ENCODE measurements at places on chromosomes 6 and 20.

DNA sequence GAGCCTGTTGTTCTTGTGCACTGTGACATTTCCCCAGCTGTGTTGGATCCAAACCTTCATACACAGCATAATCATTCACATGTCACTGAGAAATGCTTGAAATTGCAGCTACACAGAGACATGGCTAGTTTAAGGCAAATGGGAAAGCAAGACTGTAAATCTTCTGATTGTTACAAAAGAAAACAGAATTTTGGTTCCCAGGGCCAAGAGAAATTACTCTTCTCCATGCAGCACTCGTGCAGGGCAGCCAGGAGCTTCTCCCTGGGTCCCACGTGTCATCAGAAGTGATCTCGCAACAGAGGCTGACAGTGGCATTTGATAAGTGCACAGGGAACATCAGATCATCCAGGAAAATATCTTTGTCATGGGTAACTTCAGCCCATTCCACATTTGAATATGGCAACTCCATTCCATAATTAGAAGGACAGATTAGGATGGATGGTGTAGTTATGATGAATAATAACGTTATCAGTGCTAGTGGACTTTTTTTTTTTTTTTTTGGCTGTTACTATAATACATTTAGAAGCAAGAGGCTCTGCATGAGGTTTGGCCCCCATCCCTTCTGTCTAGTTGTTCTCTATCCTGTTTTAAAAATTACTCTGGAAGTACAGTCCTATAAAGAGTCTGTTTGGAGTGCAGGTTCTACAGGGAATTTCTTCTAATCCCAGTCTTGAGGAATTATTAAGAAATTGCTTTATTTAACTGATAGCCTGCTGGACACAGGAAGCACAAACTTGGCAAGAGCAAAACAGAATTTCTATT, 571.0 kb upstream of the NOX3 start:
- no peak for DNase-seq

GRCh38 chr20:57899554-57899953, 189.7 kb upstream of the PMEPA1 start:
- no peak for DNase-seq

DNA sequence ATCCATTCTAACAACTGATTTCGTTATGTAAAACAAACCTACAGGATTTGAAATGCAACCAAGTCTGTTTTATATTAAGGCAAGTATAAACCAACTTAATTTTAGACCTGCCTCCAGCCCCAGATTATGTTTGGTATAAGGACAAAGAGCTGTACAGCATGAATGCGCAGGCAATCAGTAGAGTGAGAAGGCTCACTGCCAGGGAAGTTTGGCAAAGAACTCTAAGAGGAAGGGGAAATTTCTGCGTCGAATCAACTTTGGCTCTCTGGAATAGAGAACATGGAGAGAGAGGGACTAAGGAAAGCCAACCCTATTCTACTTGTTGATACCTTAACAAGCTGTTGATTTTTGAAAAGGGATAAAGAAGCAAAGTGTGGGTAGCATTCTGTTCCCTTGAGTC, 96.9 kb upstream of the FOXO3 start:
- DNase-seq, result peak; percentile 17

GRCh38 chr6:38867726-38868125, 152.6 kb downstream of the DNAH8 start:
- no peak for DNase-seq

DNA sequence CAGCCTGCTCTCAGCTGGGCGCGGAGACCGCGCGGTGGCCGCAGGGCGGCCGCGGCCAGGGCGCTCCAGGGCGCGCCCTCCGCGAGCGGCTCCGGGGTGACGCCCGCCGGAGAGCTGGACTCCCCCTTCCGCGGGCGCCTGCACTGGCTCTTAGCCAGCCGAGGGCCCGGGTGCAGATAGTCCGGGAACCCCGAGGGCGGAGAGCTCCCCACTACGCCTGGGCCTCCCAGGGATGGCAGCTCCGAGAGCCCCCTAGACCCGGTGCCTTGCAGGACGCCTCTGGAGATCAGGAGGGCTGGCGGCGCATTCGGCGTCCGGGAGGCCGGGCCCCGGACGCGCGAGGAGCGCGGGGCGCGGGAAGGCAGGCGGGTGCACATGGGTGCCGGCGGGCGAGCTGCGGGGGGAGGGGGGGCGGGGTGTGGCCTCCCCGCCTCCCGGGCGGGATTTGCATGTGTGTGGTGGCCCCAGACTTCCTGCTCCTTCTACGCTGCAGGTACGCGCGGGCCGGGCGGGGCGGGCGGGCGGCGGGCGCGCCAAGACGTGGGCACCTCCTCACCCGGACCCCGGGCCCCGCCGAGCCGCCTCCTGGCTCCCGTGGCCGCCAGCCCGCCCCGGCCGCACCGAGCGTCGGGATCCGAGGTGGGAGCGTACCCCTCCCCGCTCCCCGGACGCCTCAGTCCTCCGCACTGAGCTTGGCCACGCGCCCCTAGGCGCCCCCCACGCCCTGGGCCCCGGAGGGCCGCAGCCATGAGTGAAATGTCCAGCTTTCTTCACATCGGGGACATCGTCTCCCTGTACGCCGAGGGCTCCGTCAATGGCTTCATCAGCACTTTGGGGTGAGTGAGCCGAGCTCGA, at the start of gene ITPR3:
Gene ITPR3 (plus strand): TSS at position 467 of the 855 bp plus-strand sequence. CDS start 281 bp downstream, at position 748.
- no peak for DNase-seq

- DNase-seq, result no peak
Observed at GRCh38 chr20:43977252-43977651, 62.6 kb downstream of the TOX2 start.

DNA sequence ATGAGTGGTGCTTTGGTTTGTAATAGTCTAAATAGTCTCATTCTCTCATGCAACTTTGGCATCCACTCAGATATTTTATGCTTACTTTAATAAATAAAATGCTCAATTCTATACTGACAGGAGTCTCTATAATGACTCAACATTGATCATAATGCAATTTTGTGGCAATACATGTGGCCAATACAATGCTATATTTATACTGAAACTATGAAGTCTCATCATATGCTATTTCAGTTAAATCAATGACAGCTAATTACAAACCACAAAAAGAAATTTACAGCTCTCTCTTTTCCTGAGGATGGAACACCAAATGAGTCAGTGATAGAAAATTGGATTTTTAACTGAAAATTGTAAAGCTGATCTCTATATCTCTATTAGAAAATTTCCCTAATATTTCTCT, 77.1 kb downstream of the WASF1 start:
- DNase-seq, result no peak

DNA sequence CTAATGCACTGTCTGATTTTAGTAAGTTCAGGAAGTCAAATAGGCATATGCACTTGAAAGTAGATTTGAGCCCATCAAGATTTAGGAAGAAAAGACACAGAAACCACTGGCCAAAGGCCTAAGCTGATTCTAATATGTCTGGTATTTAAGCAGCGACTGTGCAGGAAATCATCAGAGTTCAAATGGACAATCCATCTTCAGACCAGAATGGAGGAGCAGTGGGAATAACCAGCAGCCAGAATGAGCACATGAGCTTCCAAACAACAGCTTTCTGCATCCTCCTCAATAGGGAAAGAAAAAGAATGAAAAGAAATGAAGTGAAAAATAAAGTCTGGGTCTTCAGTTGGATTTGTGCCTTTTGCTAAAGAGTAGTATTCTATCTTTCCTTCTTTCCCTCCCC, 50.6 kb downstream of the SOD2 start:
- no peak for DNase-seq

- no peak for DNase-seq
Observed at GRCh38 chr20:47127999-47128398, 228.5 kb downstream of the ZMYND8 start.

DNA sequence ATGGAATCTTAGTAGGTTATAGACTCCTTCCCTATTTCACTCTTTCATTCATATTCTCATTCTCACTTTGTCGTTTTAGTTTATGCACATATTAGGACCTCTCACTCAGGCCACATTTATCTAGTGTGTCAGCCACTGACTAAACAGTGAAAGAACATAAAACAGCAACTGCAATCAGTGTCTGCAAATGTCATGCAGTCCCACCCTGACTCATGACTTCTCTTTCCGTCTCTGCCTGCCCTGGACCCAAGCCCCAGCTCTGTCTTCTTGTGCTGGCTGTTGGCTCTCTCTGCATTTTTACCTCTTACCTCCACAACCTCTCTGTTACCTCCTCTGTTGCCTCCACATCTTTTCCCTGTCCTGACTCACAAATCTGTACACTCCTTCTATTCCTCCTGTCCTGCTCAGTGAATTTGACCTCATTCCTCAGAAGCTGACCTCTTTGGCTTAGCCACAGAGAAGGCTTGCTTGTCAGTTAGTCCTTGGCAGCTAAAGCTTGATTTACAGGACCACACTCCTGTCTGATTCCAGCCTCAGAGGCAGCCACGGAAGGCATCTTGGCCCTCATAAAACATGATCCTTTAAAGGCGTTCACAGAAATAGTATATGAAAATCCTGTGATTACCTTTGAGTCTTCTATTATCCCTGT, 247.6 kb downstream of the PKHD1 start:
- DNase-seq, result no peak

GRCh38 chr20:25859649-25860530, 163.2 kb upstream of the ZNF337 start:
- peak; percentile 92 for DNase-seq

DNA sequence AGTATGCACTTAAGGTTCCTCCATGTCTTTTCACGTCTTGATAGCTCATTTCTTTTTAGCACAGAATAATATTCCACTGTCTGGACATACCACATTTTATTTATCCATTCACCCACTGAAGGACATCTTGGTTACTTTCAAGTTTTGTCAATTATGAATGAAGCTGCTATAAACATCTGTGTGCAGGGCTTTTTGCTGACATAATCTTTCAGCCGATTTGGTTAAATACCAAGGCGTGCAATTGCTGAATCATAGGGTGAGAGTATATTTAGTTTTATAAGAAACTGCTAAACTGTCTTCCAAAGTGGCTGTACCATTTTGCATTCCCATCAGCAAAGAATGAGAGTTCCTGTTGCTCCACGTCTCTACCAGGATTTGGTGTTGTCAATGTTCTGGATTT, 44.9 kb upstream of the PHACTR2 start:
- no peak for DNase-seq

DNA sequence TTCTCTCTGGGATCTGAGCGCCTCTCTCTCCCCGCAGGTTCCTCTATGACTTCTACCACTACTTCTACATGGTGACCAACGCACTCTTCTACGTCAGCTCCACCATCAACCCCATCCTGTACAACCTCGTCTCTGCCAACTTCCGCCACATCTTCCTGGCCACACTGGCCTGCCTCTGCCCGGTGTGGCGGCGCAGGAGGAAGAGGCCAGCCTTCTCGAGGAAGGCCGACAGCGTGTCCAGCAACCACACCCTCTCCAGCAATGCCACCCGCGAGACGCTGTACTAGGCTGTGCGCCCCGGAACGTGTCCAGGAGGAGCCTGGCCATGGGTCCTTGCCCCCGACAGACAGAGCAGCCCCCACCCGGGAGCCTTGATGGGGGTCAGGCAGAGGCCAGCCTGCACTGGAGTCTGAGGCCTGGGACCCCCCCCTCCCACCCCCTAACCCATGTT, 36.3 kb upstream of the MRGBP start:
- no peak for DNase-seq

- no peak for DNase-seq
Observed at GRCh38 chr6:43853066-43853650, 83.1 kb downstream of the VEGFA start.

DNA sequence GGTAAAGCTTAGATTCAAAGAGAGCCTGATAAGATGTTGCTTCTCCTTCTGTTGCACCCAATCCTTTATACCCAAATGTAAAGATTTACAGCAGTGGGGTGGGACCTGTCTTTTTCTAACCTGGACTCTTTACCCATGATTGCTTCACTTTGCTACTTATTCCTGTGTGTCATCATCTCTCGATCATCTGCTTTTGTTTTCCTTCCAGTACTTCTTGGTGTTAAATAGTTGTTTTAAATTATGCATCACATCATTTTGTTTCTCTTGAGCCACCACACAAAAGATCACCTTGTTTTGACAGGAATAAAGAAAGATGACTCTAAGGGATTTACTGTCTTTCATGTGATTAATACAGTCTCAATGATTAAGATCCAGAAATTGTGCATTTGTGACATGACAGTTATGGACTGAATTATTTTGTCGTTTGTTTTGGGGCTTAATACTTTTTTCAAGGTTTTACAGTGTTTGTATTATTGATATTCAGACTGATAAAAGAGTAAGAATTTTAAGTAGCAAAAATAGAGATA, 123.1 kb downstream of the CDKAL1 start:
- DNase-seq, result no peak

DNA sequence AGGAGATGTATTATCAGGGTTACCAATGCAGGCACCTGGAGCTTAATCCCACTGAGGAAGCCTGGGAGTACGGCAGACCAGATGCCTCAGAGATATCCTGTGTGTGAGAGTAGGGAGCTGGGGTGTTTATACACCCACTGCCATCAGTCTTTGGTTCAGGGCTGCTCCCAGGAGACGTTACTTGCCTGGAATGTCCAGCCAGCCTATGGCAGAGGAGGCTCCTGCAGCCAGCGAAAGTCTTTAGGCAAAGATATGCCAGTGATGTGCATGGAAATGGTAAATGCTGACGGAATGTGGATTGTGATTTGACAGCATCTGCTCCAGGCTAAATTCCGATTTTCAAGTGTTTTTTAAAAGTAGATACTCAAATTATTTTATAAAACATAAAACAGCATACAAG, 282.0 kb downstream of the BTBD3 start:
- no peak for DNase-seq

DNA sequence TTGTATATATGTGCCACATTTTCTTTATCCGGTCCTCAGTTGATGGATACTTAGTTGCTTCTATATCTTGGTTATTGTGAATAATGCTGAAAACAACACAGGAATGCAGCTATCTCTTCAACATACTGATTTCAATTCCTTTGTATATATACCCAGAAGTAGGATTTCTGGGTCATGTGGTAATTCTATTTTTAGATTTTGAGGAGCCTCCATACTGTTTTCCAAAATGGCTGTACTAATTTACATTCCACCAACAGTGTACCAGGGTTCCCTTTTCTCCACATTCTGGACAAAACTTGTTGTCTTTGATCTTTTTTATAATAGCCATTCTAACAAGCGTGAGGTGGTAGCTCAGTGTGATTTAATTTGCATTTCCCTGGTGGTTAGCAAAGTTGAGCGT, 1.6 kb downstream of the SIRT5 start:
- DNase-seq, result no peak

- DNase-seq, result no peak
Observed at GRCh38 chr6:111687652-111688051, 82.0 kb upstream of the TRAF3IP2 start.

- no peak for DNase-seq
Observed at GRCh38 chr6:36290668-36291620, 21.1 kb downstream of the PNPLA1 start.
